ENCODE measurements at places on chromosomes 13 and 19.
A peak's percentile ranks its signal among the peaks of the same experiment; 100 is the strongest.

DNA sequence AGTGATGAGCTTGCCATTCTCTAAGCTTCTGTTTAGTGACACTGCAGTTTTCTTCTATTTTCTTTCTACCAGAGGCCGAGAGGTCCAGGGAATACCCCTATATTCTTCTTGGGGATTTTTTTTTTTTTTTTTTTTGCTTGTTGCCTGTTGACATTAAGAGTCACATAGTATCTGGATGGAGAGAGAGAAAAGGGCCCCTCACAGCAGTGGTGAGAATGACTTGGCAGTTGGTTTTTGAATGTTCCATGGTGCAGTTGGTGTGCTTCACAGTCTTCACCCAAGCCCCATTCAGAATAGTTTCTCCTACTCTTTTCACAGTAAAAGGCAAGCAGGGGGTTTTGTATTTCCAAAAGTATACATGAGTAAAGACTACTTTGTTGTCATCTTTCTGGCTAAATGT lies 577.9 kb downstream of the LMO7 start:
- no peak for DNase-seq

DNA sequence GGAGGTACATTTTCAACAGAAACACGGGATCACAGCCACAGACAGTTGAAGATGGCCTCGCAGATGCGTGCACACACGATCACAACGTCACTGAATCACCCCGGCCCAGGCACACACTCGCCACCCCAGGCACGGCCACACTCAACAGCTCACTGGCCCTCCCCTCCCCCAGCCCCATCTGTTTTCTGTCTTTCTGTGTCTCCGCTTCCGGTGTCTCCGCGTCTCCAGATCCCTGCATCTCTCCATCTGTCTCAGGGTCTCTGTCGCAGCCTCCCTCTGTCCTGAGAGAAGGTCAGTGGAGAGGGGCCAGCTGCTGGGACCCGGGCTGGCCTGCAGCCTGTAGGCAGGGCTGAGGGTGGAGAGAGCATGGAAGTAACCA lies 3.8 kb upstream of the ATP1A3 start:
- DNase-seq = no peak

DNA sequence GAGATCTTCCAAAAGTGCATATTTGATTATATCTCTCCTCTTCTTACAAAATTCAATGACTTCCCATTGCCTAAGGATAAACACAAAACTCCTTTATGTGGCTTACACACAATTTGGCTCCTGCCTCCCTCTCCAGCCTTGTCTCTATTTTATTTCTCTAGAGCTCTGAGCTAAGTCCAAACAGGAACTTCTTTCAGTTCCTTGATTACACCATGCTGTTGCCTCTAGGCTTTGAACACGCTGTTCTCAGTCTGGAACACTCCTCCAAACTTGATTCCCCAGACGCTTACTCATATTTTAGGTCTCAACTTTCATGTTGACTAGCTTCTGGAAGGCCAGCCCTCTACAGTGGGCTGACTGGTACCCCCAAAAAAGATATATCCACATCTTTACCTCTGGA lies 258.5 kb downstream of the COG6 start:
- DNase-seq = no peak

DNA sequence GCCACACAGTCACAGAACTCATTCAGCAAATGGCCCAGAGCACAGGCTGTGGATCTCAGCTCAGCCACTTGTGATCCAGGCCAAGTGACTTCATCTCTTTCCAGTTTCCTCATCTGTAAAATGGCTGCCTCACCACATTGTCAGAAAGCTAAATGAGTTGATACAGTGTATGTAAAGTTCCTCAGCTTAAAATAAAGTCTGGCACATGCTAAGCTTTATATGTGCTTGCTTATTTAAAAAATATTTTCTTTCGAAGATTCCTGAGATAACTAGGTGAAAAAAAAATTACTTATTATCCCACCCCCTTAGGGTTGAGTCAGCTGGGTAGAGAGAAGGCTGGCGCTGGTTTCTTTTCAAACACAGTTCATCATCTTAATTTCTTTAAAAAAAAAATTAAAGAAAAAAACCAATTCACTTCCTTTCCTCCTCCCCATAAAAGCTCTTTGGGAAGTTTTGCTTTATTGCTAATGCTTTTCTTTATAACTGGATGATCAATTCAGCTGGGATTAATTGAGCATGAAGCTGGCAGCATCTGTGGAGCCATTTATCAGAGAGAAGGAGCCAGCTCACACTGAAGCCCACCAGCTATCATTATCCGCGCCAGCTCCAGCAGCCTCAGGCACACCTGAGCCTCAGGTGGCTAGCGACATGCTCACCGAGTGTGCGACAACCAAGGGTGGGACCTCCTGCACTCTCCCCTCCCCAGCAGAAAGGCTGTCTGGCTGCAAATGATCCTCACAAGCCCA lies 354.9 kb downstream of the FOXO1 start:
- DNase-seq = no peak

DNA sequence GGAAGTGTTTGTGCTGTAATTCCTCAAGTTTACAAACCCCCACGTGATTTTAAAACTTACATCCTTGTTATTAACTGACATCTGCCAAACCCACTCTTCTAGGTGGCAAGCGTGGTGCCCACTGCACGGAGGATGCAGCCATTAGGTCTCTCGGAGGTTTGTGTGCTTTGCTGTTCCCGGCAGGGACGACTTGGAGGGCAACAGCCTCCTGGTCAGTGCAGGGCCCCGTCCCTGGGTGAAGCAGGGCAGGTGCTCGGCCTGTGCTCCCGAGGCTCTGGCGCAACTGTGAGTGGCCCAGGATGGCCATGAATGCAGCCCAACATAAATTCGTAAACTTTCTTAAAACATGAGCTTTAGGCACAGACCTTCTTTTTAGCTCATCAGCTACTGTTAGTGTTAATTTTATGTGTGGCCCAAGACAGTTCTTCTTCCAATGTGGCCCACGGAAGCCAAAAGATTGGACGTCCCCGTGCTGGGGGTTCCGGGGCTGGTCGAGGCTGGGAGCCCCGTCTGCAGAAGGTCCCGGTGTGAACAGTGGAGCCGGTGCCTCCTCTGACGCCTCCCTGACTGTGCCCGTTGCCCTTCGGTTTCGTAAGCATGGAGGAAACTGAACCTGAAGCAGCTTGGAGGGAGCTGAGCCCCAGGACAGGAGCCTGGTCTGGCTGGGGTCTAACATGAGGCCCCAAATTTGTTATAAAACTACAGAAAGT lies 11.9 kb downstream of the GAS6 start:
- DNase-seq = no peak

DNA sequence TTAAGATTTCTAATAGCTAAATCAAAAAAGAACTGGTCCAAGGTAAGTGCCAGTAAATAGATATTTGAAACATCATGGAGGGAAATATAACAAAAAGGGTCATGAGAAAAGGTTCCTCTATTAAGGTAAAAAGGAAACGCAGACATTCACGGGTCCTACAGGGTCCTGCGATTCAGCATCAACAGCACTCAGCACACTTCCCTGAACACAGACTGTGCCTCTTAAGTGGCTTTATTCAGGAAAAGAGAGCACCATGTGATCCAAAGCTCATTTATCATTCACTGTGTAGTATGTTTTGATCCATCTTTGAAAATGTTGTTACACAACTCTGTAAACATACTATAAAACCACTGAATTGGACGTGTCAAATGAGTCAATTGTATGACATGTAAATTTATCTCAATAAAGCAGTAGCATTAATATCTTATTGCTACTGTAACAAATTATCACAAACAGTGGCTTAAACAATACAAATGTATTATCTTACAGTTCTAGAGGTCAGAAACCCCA lies 33.7 kb downstream of the CRYL1 start:
- DNase-seq = no peak

DNA sequence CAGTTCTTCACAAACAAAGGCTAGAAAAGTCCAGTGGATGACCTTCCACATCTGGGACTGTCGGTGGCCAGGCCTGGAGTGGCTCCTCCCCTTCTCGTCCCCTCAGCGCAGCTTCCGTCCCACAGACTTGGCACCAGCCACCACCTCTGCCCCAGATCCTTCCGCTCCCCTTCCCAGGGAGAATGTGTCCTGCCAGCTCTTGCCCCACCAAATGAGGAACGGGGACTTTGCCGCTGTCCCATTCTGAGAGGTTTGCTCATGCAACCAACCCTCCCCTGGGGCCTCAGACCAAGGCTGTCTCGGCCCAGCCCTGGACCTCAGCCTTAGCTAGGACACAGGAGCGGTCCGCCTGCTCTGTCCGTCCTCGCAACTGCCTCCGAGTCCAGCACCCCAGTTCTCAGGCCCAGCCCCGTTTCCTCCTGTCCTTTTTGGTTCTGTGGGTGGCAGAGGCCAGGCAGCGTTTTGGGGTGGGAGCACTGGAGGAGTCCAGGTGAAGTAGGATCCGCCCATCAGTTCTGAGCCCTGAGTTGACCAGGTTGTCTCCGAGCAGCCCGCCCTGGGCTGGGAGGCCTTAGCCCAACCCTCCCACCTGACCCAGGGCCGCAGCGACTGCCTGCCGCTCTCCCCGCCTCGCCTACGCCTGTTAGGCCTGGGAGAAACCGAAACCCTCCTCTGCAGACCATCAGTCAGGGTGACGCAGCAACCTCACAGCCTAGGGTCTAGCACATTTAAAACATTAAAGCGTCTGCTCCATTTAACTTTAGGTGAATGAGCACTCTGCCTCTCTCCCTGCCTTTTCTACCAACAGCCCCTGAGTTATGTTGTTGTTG lies 284.3 kb downstream of the FOXO1 start:
- DNase-seq = no peak

- no peak for DNase-seq
Observed at GRCh38 chr13:110684388-110685056, 21.4 kb downstream of the CARS2 start.

DNA sequence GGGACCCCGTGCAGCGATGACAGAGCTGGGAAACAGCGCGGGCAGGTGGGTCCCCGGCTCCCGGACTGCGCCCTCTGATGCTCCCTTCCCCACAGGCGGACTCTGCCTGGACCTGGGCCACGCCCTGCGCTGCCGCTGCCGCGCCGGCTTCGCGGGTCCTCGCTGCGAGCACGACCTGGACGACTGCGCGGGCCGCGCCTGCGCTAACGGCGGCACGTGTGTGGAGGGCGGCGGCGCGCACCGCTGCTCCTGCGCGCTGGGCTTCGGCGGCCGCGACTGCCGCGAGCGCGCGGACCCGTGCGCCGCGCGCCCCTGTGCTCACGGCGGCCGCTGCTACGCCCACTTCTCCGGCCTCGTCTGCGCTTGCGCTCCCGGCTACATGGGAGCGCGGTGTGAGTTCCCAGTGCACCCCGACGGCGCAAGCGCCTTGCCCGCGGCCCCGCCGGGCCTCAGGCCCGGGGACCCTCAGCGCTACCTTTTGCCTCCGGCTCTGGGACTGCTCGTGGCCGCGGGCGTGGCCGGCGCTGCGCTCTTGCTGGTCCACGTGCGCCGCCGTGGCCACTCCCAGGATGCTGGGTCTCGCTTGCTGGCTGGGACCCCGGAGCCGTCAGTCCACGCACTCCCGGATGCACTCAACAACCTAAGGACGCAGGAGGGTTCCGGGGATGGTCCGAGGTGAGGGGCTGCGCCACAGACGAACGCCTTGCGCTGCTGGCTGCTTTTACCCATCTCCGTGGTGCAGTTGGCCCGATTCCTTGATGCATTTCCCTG lies 7.8 kb upstream of the SELENOV start:
- peak; percentile 61 for DNase-seq

- DNase-seq = no peak
Observed at GRCh38 chr19:48982280-48982679, 10.8 kb downstream of the GYS1 start.

DNA sequence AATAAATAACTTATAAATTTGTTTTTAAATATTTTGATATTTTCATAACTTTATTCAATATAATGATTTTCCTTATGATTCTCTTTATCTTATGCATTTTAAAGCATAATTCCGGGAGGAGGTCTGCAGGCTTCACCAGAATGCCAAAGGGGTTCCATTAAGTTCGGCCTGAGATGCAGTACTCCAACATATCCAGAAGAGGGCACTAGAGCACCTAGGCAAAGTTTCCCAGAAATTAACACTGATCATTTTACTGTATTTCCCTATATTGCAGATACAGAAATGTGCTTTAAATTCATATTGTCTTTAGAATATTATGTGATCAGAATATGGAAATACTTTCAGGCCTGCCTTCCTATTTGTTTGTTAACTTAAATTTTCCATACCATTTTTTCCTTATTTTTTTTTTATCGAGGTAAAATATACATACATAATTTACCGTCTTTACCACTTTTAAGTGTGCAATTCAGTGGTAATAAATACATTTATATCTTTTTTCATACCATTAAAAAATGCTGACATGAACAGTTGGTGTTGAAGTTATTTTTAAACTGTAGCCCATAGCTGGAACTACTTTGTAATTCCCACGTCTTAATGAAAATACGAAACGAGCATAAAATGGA lies 58.9 kb upstream of the TM9SF2 start:
- peak; percentile 83 for DNase-seq

DNA sequence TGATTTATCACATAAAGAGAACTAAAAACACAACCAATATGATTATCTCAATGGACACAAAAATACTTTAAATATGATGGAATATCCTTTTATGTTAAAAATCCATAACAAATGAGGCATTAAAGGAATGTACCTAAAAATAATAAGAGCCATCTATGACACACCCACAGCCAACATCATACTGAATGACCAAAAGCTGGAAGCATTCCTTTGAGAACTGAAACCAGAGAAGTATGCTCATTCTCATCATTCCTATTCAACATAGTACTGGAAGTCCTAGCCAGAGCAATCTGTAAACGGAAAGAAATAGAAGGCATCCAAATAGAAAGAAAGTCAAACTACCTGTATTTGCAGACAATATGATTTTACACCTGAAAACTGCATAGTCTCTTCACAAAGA lies 671.0 kb downstream of the SLITRK1 start:
- DNase-seq = no peak

DNA sequence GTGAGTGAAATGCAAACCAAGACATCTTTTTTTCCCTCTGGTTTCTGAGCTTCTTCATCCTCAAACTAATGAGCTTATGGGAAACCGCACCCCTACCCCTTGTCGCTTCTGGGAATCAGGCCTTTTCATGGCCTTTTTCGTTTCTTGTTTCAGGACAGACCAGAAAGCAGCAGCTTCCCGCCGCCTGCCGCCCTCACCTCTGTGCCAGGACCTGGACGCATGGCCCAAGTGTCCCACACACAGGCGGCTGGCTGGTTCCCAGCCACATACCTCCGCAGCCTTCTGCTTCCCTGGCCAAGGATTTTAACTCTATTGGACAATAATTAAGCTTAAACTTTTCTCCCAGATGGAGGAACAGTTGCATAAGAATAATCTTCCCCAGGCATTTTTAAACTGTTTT lies 114.1 kb upstream of the SLITRK1 start:
- DNase-seq = no peak

DNA sequence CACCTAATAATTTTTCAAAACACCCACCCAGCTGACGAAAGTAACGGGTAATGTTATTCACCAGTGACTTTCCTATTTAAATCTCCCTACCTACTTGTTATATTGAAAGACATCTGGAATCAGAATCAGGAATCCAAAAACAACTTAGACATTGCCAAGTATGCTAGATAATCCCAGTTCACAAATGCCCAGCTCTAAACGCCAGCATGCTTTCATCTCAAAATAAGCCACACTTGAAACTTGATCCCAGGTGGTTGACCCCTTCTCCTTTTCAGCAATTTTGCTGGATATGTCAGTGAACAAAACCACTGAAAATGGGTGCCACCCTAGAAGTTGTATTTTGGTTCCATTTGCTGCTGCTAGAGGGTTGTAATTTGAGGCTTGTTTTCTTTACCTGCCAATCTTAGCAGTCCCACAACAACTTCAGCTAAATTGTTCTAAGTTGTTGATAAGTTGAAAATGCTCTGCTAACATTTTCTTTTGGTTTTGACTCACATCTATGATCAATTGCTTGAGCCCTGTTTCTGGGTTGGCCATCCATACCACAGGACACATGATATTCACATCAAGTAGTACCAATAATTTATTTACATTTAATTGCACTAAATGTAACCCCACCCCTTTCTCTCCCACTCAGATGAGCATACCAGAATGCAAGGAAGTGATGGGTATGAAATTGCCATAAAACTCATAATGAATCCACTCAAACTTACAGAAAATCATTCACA lies 66.4 kb downstream of the DCT start:
- DNase-seq = no peak
